ENCODE measurements at places on chromosomes 11 and 22.
A peak's percentile ranks its signal among the peaks of the same experiment; 100 is the strongest.

DNA sequence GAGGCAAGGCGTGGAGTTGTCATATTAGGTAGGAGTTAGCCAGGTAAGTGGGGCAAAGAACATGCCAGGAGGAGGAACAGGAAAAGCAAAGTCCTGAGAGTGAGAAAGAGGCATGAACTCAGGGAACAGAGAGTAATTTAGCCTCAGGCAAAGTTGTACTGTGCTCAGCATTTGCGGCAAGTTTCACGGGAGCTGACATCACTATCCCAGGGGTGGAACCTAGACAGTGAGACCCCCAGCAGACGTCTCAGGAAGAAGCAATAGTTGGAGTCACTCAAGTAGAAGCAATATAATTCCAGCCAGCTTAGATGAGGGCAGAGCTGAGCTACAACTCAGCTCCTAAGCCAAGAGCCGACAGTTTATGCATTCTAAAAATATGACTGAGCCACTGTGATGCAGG, 426.0 kb upstream of the ISX start:
- no peak for DNase-seq

GRCh38 chr11:2143477-2143798, 4.2 kb upstream of the IGF2 start:
- no peak for DNase-seq

- DNase-seq = peak; percentile 32
Observed at GRCh38 chr11:74948546-74948897, 369 bp downstream of the XRRA1 start.

GRCh38 chr11:19393941-19394340, 153.2 kb upstream of the E2F8 start:
- DNase-seq = no peak

DNA sequence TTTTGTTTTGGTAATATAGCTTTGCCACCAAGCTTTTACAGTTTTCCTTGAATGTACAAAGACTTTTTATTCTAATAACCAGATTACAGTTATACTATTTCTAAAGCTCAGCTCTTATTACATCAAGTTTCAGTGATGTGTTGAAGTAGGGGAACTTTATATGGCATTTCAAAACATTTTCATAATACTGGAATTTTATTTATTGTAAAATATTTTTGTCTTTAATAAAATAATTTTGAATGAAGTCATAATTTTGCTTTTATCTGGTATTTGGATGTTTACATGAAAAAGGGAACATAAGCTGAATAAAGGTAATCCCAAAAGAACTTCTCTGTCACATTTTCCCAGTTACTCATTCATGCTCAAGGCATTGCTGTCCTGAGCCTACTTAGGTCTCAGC, 34.7 kb downstream of the RTN3 start:
- DNase-seq = no peak

- peak; percentile 56 for DNase-seq
Observed at GRCh38 chr11:132691848-132692550, 840.3 kb downstream of the OPCML start.

GRCh38 chr11:96200243-96200642, 142.8 kb downstream of the MAML2 start:
- DNase-seq = no peak

DNA sequence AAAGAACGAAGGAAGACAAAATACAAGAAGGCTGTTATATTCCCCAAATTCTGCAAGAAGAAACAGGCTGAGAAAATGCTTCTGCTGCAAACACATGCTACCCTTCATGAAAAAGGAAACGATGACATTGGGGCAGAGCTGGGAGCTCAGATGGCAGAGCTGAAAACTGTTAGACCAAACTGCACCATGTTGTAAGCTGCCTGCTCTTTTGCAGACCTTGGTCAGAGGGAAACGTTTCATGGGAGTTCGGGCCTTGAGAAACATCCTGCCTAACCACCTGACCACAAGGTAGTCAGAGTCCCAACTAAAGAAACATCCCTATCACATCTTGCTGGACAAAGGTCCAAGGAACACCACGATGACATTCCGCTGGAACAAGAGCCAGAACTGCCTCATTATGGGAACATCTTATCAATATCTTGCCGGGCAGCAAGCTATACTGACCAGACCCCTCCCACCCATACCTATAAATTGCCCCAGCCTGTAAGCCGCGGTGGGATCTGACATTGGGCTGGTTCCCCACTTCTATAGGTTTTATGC, 110.7 kb upstream of the CTSC start:
- no peak for DNase-seq

Data from NCI-H748 treated with DMSO at 0.1 percent for 48 hours (cell line).